AG08395 (cell line): ENCODE measurements at places on chromosomes 1 and 21.

DNA sequence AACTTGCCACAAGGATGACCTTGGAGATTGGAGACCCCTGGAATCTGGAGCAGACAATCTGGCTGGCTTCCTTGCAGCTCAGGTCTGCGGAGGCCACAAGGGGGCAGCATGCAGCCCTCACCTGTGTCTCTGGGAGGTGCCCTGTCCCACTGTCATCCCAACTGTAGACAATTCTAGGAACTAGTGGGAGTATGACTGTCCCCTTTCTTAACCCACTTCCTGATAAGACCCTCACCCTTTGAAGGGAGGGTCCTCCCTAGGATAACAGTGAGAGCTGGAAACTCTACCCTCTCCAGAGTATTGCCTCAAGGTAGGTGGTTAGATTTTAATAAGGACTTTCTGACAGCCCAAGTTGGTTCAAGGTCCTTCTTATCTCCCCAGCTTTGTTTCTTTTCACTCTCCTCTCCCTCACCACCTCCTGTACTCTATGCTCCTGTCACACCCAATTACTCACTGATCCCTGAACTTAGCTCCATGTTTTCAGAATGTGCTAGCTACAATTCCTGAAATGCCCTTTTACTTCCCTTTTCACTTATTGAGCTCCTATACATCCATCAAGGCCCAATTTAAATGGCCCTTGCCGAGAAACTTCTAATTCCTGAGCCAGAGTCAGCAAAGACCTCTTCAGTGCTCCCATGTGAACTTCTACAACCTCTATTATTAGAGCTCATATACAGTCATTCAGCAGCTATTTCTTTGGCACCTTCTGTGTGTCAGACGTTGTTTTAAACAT, 9.2 kb upstream of the KCNQ4 start:
- DNase-seq, result no peak

GRCh38 chr1:180352021-180352420, 122.0 kb downstream of the LHX4 start:
- no peak for DNase-seq

- peak; percentile 21 for DNase-seq
Observed at GRCh38 chr1:12405325-12406210, 175.7 kb downstream of the VPS13D start.

GRCh38 chr1:34929497-34929852, at the start of gene DLGAP3:
Gene DLGAP3, minus strand, starts transcription at chr1:34929650. Its CDS starts 24,267 bp downstream, at chr1:34905383.
- DNase-seq, result no peak
